ENCODE measurements at places on chromosomes 1 and 21. TPM values are rescaled to one million over a fixed set of nuclear protein-coding genes. Genes with fewer than 3 reads are reported as not detected.

GRCh38 chr1:212295579-212295978, 10.4 kb downstream of the PPP2R5A start:
- no peak for DNase-seq

DNA sequence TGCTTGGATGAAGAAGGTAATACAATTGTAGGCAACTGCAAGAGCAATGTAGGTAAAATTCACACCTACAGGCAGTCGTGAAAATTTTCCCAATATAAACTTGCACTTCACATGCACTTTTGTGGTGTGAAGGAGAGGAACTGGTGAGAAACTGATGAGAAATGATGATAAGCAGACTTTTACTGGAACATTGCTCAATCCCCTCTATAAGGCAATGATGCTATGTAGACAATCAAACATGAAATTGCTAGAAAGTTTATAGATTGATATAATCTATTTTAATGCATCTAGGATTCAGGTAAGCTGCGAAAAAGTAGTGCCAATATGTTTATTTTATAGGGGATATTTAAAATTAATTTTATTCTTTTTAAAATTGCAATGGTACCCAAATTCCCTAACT, 802.2 kb downstream of the KCNT2 start:
- no peak for DNase-seq

- no peak for DNase-seq
Observed at GRCh38 chr1:88883156-88883555, 8.2 kb downstream of the GTF2B start.

GRCh38 chr1:93256433-93256832, 75.9 kb downstream of the CCDC18 start:
- DNase-seq = no peak

DNA sequence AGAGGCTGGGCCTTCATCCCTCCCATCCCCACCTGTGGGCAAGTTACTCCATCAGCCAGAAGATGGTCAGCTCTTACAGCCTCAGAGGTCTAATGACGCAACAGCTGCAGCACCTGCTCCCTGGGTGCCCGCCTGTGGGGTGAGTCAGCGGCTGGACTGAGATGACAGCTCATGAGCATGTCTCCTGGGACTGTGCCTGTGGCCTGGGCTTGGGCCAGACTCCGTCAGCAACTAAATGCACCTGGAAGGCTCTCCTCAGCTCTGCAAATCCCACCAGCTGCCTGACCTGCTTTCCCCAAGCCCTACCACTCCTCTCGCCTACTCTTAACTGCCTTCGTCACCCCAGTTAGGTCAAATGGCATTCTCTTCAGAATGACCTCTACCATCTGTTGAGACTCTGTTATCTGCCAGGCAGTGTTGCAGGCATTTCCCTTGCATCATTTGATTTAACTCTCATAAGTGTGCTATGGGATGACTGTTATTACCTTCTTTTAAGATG, 47.7 kb downstream of the ETS2 start:
- peak; percentile 97 for DNase-seq

DNA sequence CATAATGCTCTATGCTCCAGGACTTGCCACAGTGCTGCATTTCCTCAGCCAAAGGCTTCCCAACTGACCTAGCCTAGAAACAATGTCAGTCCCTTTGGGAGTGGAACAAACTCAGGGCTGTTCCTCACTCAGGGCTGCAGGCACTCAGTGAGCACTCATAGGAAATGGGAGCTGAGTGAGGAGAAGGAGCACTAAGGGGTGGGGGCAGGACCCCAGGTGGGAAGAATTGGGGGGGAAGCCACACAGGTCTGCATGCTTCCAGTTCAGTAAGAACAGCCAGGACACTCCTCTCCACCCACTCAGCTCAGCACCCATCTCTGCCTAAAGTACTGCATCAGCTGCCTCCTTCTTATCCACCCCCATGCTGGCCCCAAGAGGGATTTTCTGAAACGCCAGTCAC, 7.3 kb upstream of the SLC5A9 start:
- DNase-seq = no peak

- DNase-seq = no peak
Observed at GRCh38 chr1:10639775-10640578, 156.5 kb downstream of the CASZ1 start.

- DNase-seq = no peak
Observed at GRCh38 chr1:1120866-1121591, 5.1 kb upstream of the C1orf159 start.

DNA sequence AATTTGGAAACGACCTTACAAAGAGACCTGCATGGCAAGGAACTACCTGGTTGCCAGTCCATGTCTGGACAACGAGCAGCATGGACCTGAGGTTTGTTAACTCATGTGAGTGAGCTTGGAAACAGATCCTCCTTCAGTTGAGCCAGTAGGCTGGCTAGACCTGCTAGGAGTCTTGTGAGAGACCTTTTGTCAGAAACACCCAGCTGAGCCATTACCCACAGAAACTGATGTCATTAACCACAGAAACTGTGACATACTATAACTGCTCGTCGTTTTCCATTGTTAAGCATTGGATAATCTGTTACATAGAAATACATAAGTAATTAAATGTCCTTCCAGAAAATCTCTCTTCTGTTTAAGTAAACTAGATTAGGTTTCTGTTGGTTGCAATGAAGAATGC, 211.1 kb upstream of the C21orf91 start:
- no peak for DNase-seq

DNA sequence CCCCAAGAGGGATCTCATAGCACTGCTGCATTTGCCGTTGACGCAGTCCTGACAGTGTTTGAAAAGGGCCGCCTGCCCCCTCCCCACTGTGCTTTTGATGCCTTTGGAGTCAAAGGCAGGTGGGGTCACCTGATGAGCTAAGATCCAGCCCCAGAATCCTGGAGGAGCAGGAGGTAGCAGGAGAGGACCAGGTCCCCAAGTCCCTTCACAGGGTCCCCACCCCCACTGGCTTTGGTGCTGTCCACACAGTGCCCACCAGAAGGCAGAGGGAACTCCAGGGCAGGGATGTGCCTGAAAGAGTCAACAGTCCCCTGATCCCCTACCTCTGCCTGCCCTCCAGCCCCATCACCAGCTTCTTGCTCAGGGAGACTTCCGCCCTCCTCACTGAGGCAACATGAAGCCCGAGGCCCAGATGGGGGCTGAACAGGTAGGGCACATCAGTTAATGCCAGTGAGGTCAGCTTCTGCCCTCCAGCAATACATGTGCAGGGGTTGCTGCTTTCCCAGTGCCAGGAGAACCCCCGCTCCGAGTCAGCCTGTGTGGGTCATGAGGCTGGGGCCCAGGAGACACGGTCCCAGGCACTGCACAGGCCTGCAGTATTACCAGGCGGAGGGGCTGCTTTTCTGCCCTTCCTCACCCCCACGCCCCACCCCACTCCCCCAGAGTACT, 8.8 kb upstream of the KCNC4 start:
- no peak for DNase-seq

GRCh38 chr1:60896701-60897363, 185.5 kb upstream of the NFIA start:
- DNase-seq = no peak

- peak; percentile 23 for DNase-seq
Observed at GRCh38 chr1:30444850-30445249, 278.5 kb downstream of the MATN1 start.

- no peak for DNase-seq
Observed at GRCh38 chr1:231194476-231194842, 32.6 kb downstream of the TRIM67 start.

- no peak for DNase-seq
Observed at GRCh38 chr1:112394743-112395062, 1.3 kb upstream of the CTTNBP2NL start.

DNA sequence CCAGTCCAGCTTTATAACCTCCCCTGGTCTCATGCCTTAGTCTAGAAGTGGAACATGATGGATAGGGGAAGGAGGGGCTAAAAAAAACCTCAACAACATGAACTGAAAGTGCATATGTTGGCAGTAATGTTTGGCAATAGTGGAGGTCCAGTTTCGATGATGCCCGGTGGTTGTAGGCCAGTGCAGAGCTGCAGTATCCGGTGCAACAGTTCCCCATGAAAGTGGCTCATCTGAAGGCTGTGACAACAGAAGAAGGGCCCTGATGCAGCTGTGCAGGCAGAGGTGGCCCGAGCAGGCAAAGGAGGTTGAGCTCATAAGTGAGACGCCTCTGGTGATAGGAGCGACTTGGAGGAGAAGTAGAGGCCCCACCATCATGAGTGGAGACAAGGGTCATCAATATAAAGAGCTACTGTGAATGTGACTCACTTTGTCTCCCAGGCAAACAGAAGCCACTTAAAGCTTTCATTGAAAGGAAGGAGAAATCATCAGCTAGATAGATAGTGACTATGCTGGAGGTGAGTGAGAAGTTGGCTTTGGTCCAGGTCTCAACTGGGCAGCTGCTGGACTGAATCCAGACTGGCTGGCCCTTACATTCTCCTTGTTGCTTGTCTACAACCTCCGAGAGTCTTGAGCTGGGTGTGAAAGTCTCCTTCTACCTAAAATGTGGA, 10.2 kb upstream of the CREG1 start:
- DNase-seq = peak; percentile 37

DNA sequence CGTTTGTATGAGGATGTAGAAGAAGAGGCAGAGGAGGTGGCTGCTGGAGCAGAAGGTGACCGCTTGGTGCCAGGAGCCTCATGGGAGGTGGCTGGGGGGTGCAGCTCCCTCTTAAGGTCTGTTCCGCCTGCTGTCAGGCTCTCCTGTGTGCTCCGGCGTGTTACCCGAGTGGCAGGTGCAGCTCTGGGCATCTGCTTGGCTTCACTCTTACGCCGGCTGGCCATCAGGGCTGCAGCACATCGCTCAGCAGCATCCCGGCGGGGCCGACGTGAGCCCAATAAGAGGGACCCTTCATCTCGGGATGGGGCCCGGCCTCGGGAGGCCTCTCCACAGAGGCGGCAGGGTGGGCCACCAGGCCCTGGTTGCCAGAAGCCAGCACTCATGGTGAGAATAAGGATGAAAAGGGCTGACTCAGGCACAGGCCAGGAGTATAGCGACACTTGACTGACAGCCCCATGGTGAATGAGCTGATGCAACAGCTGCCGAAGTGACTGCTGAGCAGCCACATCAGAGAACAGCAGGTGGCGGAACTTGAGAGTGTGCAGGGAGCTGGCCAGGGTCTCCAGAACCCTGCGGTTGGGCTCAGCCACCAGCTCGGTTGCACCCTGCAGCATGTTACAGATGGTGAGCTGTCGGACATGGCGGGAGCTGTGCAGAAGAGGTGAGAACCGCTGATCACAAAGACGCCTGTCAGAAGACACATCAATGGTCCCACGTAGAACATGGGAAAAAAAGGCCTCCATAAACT, 17.5 kb downstream of the LRRC41 start:
- DNase-seq = no peak

GRCh38 chr1:152630596-152630995, 7.7 kb upstream of the LCE3A start:
- no peak for DNase-seq

DNA sequence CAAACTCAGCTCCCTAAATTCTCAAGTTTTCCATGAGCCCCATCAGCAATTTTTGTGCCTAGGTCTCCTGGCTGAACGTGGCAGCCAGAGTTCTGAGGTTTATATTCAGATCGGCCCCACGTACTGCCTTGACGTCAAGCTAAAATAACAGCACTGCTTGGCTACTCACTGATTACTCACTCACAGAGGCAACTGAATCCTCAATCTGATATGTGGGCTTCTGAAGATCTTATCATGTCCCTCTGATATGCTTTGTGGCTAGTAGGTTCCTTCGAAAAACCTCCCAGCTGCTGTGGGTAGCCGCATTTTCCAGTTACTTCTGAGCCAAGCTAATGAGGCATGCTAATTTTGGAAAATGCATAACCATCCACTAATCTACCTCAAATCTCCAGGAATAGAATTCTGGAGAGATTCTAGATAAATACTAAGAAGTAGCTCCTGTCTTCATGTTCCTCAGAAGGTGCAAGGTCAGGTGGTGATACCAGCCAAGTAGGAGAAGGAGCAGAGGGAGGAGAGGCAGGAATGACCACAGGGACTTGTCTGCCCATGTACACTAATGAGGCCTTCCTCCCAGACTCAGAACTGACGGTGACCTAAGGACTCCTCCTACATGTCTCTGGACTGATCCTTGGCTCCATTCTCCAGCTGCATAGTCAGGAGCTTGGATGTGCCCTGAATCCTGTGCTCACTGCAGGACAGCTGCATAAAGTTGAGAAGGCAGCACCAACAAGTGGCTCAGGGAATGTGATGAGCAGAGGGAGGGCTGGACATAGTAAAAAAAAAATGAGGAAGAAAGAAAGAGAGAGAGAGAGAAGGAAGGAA, 263.7 kb downstream of the TNR start:
- peak; percentile 85 for DNase-seq

- DNase-seq = no peak
Observed at GRCh38 chr21:42925114-42925926, at the start of gene ERVH48-1. ERVH48-1 (minus strand) TSS chr21:42925630; CDS start chr21:42919006, 6,624 bp downstream.

The CFHR2 gene
- not detected for total RNA-seq

The CTTNBP2NL gene
- total RNA-seq = 9.3 TPM

The KRTAP6-1 gene
- total RNA-seq = not detected

The CASQ1 gene
- not detected for total RNA-seq

The CHIA gene
- total RNA-seq = not detected

The PARK7 gene
- 448 TPM for total RNA-seq

The RAD54L gene
- total RNA-seq = 19.9 TPM
